T follicular helper cell (primary cell): ENCODE measurements at places on chromosomes 12 and 14.
A peak's percentile ranks its signal among the peaks of the same experiment; 100 is the strongest.

GRCh38 chr12:11753150-11753499 lies 103.7 kb downstream of the ETV6 start:
- no peak for DNase-seq

GRCh38 chr12:121499929-121500793 lies 80.7 kb downstream of the KDM2B start:
- DNase-seq: peak; percentile 67

DNA sequence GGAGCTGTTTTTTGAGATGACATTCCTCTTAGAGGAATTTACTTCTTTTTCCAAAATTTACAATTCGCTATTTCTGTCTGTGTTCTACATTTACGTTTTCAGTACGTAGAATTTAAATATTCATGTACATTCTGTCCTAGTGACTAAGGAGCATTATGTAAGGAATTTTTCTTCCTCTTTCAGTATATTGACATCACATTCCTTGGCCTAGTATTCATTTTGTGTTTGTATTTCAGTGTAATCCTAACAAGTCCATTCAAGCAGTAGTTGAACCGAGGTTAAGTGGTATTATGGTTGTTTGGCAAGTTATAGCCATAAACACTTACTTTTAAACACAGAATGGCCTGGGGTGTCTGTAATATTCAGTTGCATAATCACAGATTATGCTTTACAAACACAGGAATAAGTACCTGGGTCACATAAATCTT lies 465.2 kb downstream of the PCNX1 start:
- DNase-seq: no peak

DNA sequence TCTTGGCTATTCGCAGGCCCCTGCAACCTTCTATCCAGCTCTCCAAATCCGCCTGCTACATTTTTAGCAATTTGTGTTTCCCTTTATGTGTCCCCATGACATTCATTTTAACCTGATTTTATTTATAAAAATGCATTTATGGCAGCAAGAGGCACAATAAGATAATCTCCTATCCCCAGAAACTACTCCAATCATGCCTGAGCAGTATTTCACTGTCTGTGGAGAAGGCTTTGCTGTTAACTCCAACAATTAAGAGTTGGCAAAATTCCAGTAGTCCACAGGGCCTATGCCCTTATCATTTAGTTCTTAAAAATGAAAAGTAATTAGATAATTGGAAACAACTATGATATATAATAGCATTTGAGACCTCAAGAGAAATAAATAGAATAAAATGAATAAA lies 462.4 kb downstream of the TRHDE start:
- no peak for DNase-seq

DNA sequence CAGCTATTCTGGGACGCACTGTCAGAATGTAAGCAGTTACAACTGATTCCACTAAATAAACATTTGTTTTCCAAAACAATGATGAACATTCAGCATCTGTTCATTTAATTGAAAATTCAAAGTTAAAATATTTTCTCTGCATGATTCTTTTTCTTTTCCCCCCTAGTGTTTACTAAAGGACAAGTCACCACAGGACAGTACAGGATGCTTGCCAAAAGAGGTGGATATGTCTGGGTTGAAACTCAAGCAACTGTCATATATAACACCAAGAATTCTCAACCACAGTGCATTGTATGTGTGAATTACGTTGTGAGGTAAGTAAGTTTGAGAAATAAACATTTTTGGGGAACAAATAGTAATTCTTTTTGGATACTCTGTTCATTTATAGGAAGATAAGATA lies 28.2 kb upstream of the SNAPC1 start:
- no peak for DNase-seq

DNA sequence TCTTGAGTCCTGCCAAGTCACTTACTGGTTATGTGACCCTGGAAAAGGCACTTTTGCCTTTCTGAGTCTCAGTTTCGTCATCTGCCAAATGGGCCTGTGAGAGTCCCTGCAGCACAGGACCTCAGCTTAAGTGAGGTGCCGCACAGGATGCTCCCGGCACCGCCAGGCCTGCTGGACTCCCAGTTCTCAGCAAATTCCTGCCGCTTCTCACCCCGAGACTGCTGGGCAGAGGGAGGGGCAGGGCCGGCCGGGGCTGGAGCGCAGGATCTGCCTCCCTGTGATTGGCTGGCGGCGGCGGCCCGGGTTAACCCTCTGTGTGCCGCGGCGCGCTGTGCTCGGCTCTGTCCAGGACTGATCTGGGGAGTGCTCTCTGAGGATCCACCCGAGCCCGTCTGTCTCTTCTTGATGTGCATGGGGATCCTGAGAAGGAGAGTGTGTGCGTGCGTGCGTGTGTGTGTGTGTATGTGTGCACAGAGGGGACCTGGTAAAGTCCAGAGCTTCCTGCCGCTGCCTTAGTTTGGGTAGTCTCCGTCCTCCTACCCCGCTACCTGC lies 8.6 kb downstream of the SETD1B start:
- no peak for DNase-seq
